ENCODE measurements at places on chromosomes 4 and X.

DNA sequence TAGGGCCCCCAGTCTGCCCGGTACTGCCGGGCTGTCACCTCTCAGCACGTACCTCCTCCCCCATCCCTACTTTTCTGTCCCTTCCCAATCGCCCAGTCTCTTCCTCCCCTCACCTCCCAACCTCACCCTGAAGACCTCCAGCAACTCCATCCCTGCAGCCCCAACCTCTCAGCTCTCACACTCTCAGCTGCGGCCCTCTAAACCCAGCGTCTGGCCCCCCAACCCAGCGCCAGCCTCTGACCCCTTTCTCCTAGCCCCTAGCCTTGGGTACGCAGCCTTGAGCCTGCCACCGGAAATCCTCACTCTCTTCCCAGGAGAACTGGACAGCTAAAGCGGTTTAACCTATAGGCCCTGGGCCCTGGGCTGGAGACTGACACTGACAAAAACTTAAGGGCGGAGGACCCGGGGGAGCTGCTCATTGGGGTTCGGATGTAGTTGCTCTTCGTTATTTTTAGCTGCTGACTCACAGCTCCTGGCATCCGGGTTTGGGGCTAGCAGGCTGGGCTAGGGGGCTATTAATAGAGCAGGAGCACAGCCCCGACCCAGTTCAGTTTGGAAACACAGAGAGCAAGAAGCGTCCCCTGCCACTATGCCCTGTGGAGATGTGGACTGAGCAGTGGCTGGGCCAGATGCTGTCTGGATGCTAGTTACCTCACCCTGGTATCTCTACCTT lies 9.6 kb upstream of the DLG3 start:
- DNase-seq = no peak

DNA sequence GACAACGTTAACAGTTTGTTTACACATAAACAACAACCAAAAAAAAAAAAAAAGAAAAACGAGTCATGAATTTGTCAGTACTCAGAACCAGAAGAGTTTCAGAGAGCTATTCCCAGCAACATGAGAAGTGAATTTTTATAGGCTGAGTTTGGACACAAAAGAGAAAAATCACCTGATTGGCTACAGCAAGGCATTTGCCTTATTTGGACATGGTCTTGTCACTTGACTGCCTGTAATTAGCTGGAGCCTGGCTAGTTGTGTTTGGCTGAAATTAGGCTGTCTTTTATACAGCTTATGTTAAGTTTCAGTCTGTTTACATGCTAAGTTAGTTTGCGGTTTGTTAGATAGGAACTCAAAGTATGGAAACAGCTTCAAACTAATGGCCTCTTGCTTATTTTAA lies 880 bp upstream of the TEX13A start:
- DNase-seq = no peak

DNA sequence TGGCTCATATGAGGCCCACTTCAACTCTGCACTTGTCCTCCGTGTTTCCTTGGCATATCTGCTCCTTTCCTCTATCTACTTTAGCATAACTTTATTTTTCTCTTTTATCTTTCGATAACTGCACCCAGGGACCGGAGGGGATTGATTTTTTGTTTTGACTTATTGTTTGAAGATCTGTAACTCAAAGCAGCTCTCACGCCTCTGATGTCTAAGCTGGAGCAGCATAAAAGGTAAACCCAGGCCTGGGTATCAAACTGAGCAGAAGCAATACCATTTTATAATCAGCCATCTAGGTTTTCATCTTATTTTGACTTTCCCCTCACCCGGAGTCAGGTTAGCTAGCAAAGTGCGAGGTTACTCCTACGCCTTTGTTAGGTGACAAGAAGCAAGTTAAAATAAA lies 28.4 kb downstream of the LEF1 start:
- no peak for DNase-seq

DNA sequence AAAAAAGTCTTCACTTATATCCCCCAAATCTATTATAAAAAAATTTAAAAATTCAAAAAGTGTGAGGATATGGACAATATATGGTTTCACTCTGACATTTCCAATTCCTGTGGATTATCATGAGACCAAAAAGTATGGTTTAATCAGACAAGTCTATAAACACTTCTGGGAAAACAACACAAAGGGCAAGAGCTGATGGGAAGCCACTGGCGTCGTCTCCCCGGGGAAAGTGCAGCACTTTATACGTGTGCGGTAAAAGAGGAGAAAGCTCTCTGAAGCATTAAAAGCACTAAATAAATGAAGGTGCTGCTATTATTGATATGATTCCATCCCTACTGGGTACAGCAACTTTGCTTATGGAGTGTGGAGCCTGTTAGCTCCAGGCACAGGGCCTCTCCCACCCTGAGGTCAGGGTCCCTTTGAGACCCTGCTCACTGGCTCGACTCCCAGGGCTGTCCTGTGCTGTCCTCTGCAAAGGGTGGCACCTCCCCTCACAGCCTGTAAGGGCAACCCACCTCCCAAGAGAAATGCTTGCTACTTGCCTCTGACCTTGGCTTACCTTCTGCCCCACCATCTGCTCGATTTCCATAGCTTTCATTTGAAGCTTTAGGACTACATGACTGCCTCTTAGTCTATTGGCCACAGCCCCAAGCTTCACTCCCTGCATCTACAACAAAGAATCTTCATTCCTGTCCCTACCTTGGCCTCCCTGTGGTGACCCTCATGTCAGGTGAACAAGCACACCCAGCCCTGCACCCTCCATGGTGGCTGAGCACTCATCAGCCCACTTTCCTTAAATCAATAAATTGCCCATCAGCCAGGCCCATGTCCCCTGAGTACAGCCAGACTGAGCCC lies 248.6 kb downstream of the HNRNPD start:
- DNase-seq = no peak

DNA sequence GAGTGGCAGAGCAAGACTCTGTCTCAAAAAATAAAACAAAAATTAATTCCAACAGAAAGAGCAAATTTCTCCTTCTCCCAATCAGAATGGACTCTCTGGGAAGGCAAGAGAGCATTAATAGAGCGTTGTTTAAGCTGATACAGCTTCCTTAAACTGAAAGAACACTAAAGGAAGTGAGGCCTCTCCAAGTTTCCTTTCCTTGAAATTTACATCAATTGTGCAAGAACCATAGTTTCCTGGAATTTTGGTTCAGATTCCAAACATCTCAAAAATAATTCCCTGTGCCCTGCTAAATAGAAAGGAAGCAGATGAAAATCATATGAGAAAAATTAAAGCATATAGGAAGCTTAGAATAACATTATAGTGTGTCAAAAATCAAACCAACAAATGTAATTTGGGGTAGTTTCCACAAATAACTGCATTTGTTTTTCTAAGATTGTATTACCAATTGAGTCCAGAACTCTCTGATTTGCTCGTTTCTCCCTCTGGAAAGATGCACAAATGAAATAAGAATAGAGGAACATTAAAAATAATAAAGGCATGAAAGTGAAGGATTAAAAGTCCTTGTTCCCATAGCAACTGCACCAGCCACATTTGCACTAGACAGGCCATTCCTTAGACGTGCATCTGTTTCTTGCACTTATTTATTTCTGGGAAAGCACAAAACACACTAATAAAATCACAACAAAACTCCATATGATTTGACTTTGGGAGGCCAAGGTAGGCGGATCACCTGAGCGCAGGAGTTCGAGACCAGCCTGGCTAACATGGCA lies 3.7 kb upstream of the FAM241A start:
- no peak for DNase-seq

- peak; percentile 58 for DNase-seq
These were observed 189.5 kb downstream of the ARAP2 start for GRCh38 chr4:36054694-36055422.

GRCh38 chrX:118506805-118507480 lies 11.3 kb downstream of the DOCK11 start:
- no peak for DNase-seq

- peak; percentile 41 for DNase-seq
These were observed 763 bp downstream of the USP38 start for GRCh38 chr4:143185253-143186107.

DNA sequence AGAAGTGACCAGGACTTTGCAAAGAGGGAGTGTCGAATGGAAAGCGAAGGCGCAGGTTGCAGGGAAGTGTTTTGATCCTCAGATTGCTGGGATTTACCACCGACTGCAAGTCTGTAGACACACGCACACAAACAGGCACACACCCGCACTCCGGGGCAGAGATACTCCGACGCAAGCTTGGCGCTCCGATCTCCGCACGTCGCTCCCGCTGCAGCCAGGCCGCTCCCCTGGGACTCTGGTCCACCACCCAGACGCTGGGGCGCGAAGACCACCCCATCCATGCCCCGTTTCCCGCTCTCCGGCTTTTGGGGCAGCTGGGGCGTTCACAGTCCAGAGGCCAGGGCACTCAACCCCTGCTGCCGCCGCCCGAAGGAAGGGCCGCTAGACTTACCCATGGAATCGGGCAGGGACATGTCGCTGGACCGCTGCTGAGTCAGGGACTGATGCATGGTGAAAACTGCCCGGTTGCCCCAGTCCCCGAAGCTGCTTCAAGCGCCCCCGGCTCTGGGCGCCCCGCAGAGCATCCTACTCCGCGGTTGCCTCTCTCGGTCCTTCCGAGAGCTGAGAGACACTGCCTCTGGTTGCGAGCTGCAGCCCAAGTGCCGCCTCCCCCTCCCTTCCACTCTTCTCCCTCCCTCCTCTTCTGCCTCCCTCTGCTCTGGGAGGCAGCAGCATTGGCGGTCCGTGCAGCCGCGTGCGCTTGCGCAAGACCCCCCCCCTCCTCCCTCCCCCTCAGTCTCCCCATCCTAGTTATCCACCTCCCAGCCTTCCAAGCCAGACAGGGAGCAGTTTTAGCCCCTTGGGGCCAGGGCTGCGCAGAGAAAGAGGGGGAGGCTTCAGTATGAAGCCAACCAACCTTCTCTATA lies at the start of gene TMEM255A:
TMEM255A (minus strand) TSS at position 601 of the 866 bp plus-strand sequence; CDS start at position 449, 152 bp downstream.
- DNase-seq = peak; percentile 37

GRCh38 chr4:3390288-3390811 lies 51.4 kb upstream of the HGFAC start:
- DNase-seq = no peak

- DNase-seq = no peak
These were observed 3.1 kb downstream of the GUCY1B1 start for GRCh38 chr4:155761916-155762315.

- DNase-seq = no peak
These were observed 192.8 kb downstream of the SPOCK3 start for GRCh38 chr4:167041524-167041923.

- DNase-seq = no peak
These were observed 3.1 kb downstream of the MAMLD1 start for GRCh38 chrX:150365990-150366911.

DNA sequence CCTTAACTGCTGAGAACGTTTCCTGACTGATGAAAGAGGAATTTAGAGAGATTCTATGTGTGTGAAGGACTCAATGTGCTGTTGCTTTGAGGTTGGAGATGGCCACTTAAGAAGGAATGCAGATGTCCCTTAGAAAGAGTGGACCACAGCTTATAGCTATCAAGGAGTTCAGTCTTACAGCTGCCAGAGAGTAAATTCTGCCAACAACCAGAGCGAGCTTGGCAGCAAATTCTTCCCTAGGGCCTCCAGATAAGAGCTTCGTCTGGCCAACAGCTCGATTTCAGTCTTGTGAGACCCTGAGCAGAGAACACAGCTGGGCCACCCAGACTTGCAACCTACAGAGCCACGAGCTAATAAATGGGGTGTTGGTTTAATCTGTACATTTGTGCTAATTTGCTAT lies 21.8 kb downstream of the MID1 start:
- DNase-seq = no peak

GRCh38 chrX:39985551-39985950 lies 112.2 kb downstream of the BCOR start:
- DNase-seq = no peak

- no peak for DNase-seq
These were observed 40.8 kb downstream of the ZNF518B start for GRCh38 chr4:10416441-10416840.

- DNase-seq = no peak
These were observed 90.4 kb downstream of the COL4A6 start for GRCh38 chrX:108347800-108348199.

GRCh38 chr4:26692014-26692726 lies 108.3 kb downstream of the TBC1D19 start:
- DNase-seq = peak; percentile 18

- DNase-seq = no peak
These were observed 108.7 kb upstream of the PAK3 start for GRCh38 chrX:110987292-110987691.

GRCh38 chr4:30719454-30720020 lies 632 bp upstream of the PCDH7 start:
- DNase-seq = no peak

- DNase-seq = no peak
These were observed 1006.3 kb upstream of the AGA start for GRCh38 chr4:178448372-178449035.

- DNase-seq = no peak
These were observed 13.2 kb downstream of the FRMD7 start for GRCh38 chrX:132114607-132115006.

DNA sequence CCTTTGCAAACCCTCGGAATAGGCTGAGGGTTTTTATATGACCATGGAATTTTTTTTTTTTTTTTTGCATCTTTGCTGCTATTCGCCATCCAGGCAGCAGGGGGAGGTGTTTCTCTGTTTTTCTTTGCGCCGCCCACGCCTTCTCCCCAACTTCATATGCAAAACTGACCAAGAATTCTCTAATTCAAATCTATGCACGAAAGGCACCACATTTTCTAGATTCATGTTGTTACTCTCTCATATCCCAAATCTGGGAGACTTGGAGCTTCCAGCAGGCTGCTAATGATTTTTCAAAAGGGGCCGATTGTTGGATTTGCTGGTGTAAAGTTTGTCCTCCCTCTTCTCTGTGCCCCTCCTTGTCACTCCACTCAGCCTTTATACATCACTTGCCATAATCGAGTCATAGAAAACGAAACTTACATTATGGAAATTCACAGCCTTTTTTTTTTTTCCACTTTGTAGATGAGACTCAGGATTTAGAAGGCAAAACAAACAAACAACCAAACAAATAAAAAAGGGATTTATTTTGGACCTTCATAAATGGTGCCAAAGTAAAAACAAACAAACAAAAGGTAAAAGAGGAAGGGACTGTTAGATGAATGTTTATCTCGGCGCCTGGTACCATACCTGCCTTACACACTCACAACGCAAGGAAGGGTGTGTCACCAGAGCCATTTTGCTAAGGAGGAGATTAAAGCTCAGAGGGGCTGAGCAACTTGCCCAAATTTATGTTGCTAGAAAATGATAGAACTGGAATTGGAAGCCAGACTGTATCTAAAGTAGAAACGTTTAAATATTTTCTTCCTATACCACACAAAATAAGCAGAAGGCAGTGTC lies 29.3 kb upstream of the BOD1L1 start:
- DNase-seq = peak; percentile 68

GRCh38 chr4:3323071-3323481 lies 30.3 kb downstream of the RGS12 start:
- no peak for DNase-seq

All from trophoblast cell (in vitro differentiated cells and primary cell).